Glomerular endothelial cell (primary cell): ENCODE measurements at places on chromosomes 7 and 10. TPM values are rescaled to one million over a fixed set of nuclear protein-coding genes. Genes with fewer than 3 reads are reported as not detected.

The KCND2 gene
- 1.3 and 2.1 TPM in 2 replicates for total RNA-seq

The PBLD gene
- 4.7 and 5.2 TPM in 2 replicates for total RNA-seq

DNA sequence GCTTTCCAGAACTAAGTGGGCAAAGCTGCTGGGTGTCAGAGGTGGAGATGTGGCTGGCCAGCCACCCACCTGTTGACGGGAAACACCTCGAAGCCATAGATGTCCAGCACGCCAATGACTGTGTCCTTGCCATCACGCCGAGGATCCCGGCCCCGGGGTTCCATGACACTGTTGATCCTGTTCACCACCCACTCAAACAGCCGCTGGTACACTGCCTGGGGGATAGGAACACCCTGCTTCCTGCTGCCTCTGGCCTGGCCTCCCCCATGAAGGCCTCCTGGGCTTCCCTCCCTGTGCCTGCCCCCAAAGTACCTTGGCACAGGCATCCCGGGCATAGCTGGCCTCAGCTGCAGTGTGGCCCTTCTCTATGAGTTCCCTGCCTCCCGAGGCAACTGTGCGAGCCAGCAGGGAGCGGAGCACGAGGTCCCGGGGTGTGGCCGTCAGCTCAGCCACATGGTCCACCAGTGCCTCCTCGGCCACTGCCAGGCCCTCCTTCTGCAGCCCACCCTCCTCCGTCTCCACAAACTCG, 8.2 kb downstream of the MYO1G start:
- DNase-seq = no peak

DNA sequence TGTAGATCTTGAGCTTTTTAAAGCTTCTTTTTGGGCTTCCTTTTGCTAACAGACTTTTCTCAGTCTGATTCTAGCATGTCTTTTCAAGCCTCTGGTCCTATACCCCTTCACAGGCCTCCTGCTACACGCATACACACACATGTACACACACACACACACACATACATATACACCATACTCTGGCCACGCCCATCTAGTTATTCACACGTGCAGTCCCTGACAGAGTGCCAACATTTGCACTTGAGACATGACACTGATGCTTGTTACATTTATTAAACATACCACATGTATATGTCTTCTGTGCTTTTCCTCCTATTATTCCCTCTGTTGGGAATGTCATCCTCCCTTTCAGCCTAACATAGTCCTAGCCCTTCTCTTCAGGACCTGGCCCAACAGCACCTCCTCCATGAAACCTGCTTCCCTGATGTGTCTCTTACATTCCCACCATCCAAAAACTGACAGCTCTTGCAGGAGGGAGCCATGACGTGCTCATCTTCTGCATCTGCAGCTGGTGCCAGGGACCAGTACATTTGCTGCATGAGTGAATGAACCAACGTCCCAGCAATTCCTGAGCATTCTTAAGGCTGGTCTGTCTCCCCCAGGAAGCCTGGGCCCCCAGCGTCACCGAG, 222.1 kb downstream of the ARHGAP12 start:
- no peak for DNase-seq

- no peak for DNase-seq
Measured at GRCh38 chr10:69458430-69459100, 7.3 kb downstream of the TSPAN15 start.

DNA sequence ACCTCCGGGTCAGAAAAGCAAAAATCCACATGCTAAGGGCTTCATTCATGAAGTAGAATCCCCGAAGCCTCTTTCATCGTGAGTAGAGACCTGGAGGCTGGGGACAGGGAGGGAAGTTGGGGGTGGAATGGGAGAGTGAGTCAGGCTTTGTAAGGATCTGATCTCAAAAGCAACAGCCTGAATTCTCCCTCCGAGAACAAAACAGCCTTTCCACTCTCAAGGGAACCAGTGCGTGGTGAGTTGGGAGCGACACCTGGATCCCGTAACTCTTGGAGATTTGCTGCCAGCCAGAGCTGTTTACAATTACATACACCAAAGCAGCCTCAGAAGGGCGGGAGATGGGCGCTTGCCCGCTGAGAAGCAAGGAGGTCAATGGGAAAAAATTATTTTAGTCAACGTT, 10.8 kb downstream of the AFAP1L2 start:
- no peak for DNase-seq

GRCh38 chr7:69162326-69162725, 435.9 kb upstream of the AUTS2 start:
- DNase-seq = no peak

GRCh38 chr10:120455004-120455403, 2.0 kb upstream of the PLPP4 start:
- DNase-seq = no peak

- DNase-seq = no peak
Measured at GRCh38 chr7:5172196-5172775, 17.7 kb upstream of the WIPI2 start.
